ENCODE measurements at places on chromosomes 1 and 21.

GRCh38 chr21:26845066-26845758, at the start of gene ADAMTS1:
Gene ADAMTS1, minus strand, starts transcription at chr21:26845409. Its CDS starts 455 bp downstream, at chr21:26844954.
- peak; percentile 98 for DNase-seq

GRCh38 chr1:207366022-207366421, 44.5 kb downstream of the CD55 start:
- no peak for DNase-seq

DNA sequence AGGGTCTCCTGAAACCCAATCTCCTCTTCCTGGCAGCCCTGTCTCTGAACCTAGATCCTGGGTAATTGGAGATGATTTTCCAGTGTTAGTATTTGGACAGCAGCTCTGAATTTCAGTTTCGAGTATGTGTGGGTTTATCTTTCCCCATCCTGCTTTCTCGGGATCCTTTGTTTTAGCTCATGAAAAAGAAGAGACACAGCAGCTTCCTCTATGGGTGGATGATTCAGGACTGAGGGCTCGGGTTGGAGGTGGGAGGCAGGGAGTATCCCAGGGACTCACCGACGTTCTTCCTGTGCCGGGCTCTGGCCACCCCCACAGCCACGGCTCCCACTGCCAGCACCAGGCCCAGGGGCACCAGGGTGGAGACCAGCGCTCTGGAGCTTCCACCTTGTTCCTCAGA, 10.4 kb upstream of the FCMR start:
- DNase-seq: no peak

GRCh38 chr1:3468236-3469103, 14.0 kb downstream of the ARHGEF16 start:
- peak; percentile 66 for DNase-seq

DNA sequence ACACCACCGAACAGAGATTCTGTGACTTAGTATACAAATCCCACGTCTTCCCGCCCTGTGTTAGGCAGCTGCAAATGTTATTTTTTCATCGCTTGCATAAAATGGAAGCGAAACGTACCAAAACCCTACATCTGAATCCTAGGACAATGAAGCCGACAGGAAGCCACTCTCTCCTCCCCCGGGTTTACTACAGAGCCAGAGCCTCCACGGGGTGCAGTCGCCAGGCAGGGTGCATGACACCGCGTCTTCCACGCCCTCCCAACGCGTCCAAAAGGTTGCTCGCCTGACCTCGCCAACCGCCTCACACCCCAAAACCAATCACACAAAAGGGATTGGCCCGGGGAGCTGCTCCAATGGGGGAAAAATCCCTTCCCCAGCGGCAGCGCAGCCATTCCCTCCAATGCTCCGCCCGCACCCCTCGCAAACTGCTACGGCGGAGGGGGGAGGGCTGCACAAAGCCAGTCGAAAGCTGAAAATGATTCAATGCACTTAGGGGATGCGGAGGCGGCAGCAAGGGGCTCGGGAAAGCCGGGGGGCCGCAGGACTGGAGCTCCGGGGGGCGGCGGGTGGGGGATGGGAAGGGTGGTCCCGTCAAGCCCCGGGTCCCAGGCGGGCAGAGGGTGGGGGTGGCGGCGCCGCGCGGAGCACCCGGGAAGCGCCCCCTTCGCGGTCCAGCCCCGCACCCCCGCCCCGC, 701 bp downstream of the CEP170 start:
- DNase-seq: peak; percentile 84

GRCh38 chr1:28822799-28823198, 10.8 kb downstream of the OPRD1 start:
- no peak for DNase-seq

DNA sequence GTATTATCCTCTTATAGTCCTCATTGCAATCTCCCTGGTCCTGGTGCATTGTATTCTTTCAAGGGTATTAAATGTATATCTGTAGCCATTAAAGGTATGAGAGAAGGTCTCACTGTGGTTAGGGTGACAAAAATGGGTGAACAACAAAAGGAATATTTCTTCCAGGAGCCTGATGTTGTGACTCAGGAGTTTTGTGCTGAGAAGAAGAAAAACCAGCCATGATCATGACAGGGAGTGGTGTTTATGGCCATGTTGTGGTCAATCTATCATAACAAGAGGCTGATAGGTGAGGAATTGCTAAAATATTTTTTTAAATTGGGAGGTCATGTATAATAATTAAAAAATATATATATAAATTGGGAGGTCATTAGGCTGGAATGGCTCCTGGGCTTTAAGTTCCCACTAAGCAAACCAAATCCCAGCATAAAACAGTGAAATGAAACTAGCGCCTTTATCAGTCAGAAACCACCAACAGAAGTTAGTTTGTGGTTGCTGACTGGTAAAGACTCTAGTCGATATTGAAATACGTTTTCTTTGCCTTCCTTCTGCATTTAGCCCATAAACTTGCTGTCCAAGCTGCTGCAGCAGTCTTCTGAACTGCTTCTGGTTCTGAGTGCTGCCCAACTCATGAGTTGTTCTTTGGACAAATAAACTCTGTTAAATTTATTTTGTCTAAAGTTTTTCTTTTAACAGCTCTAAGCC, 60.3 kb downstream of the TBX19 start:
- no peak for DNase-seq

DNA sequence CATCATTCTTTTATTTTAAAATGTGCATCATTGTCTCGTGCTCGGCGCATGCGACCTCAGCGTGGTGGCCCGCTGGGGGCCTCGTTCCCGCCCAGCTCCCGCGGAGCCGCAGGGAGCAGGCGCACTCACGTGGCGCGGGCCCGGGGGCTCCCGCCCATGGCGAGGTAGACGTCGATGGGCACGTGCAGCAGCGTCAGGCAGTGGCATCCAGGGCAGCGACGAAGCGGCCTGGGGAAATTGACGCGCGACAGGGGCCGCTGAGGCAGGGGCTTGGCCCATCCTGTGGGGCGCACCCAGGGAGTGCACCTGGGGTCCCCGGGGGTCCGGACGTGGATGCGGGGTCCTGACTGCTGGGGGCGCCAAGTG, 994 bp downstream of the FAM229A start:
- no peak for DNase-seq

- DNase-seq: peak; percentile 68
These were observed 38.2 kb downstream of the MATN1 start for GRCh38 chr1:30684881-30685795.

- no peak for DNase-seq
These were observed 14.9 kb downstream of the SLC45A3 start for GRCh38 chr1:205665201-205666045.

- no peak for DNase-seq
These were observed 2.3 kb downstream of the FABP3 start for GRCh38 chr1:31370565-31370964.

GRCh38 chr1:30735668-30736498, 12.5 kb upstream of the MATN1 start:
- DNase-seq: no peak

GRCh38 chr1:218869276-218869675, 304.4 kb upstream of the LYPLAL1 start:
- no peak for DNase-seq

DNA sequence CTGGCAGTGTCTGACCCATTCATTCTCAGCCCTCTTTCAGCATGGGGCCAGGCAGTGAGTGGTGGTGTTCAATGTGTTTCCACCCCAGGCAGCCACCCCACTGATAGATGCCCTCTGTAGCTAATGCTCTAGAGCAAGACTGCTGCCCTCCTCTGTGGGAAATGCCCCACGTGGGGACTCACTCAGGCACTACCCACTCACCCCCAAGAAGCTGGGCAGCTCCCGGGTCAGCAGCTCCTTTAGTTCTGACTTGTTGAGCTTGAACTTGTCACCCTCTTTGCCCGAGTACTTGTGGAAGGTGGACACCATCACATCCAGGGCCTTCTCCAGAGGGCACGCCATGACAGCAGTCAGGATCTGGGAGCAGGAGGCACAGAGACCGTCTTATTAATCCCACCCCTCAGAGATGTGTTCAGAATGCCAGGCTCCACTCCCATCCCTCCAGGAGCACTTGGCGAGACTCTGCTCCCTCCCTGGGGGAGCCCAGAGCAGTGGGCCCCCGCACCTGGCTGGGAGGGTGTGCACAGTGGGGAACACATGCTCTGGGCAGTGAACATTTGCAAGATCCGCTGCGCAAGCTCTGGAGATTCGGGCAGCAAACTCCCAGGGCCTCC, 1.0 kb downstream of the S100A4 start:
- DNase-seq: no peak

- DNase-seq: no peak
These were observed 131.6 kb downstream of the GRIK1 start for GRCh38 chr21:29808153-29808552.

DNA sequence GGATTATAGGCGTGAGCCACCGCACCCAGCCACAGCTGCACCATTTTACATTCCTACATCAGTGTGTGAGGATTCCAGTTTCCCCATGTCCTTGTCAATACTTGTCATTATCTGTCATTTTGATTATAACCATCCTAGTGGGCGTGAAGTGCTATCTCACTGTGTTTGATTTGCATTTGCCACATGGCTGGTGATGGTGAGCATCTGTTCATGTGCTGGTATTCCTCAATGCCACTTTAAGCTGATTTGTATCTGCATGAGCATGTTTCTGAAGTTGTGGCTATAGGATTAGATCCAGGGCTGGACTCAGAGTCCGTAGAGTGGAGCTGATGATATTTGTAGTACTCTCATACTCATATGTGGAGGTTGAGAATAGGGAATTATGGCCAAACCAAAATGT, 36.6 kb downstream of the SRRM1 start:
- DNase-seq: no peak

- no peak for DNase-seq
These were observed 277.4 kb downstream of the BRINP2 start for GRCh38 chr1:177448036-177448615.

DNA sequence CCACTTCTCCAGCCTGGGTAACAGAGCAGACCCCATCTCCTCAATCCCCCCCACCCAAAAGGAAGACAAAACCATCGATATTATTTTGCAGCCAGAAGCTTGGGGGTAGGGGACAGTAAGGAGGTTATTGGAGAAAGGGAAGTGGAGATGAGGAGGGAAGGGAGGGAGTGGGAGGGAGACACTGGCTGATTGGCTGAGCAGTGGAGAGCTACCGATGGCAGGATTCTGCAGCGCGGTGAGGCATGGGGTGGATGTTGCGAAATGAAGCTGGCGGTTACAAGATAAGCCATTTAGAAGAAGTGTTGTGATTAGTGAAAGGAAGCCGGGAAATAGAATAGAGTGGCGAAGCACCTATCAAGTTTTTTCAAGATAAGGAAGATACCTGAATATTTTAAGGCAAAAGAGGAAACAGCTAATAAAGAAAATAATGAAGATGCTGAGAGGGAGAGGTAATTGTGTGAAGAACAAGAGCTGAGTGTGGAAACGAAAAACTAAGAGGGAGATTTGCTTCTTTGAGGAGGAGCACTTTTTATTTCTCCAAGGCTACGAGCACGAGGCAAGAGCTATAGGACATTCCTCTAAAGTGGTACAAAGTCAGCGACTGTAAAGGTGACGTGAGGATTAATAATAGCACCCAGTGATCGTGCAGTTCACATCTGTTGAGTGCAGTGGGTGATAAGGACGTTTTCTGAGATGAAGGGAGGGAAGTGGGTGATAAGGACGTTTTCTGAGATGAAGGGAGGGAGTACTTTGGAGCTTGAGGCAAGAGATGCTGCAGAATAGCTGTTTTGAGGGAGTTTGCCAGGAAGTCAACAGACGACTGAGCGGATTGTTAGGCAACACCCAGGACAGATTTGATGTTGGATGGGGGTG, 103.2 kb upstream of the KIF26B start:
- no peak for DNase-seq

DNA sequence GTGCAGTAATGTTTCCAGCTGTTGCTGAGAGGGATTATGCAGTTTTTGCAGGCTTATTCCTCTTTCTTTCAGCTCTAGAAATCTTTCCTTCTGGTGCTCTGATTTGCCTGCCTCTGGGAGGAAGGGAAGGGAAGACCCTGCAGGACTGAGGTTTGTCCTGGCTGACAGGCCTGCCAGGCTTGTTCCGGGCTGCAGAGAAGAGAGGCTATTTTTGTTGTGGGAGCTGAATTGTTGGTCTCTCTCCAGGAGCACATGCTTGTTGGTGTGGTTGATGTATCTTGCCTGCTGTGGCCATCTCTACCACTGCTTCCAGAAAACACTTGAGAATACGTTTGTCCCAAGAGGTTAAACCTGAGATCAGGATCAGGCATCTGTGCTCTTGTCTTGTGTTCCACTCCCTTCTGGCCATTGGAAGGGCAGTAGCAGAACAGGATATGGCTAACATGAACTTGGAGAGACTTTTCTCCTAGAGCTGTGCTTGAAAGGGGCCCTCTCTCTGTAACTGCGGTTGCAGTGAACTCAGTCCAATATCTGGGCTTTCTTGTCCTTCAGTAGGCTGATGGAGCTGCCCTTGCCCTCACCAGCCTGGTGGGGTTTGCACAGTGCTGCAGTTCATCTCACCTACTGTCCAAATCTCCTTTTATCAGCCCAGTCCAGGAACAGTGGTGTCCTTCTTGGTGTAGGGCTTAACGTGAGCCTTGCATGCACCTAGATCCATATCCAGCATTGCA, 21.5 kb upstream of the SLC25A34 start:
- DNase-seq: peak; percentile 81

DNA sequence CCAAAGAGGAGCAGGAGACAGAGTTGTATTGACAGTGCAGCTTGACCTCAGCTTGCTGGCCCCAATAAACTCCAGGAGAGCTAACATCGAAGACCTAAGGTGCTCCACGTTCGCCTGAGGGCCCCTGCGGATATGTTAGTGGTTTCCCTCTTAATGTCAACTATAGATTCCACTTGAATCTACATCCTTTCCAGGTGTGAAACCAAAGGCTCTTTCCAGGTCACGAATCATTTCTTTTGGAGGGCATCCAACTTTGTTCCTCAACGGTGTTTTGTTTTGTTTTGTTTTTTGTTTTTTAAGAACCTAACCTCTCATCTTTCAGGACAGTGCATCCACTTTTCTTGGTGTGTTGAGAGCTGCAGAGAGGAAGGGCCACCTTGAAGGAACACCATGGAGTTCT, 267.6 kb upstream of the SGIP1 start:
- DNase-seq: no peak

DNA sequence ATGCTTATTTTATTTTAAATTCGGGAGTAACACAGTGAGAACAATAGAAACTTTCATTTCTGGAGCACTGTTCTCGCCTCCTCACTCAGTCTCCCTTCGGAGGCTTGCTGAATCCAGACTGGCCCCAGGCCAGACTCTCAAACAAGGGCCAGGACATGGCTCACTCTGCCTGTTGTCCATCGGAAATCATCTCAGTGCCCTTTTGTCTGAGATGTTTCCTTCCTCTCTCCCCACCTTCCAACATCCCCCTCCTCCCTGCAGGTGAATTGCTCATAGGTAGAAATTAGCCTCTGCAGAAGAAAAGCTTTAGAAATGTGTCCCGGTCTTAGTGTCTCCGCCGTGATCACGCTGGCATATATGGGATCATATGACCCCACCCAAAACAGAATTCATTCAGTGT, 55.2 kb downstream of the ERG start:
- no peak for DNase-seq

- DNase-seq: peak; percentile 59
These were observed 4.7 kb downstream of the C1orf35 start for GRCh38 chr1:228098323-228098931.

- DNase-seq: peak; percentile 14
These were observed 109.8 kb downstream of the TOMM20 start for GRCh38 chr1:235018720-235019444.

All from sigmoid colon (tissue), 7 donors.